ENCODE measurements at places on chromosomes 2 and 18.

- no peak for DNase-seq
Measured at GRCh38 chr2:179410552-179411356, 146.1 kb upstream of the SESTD1 start.

DNA sequence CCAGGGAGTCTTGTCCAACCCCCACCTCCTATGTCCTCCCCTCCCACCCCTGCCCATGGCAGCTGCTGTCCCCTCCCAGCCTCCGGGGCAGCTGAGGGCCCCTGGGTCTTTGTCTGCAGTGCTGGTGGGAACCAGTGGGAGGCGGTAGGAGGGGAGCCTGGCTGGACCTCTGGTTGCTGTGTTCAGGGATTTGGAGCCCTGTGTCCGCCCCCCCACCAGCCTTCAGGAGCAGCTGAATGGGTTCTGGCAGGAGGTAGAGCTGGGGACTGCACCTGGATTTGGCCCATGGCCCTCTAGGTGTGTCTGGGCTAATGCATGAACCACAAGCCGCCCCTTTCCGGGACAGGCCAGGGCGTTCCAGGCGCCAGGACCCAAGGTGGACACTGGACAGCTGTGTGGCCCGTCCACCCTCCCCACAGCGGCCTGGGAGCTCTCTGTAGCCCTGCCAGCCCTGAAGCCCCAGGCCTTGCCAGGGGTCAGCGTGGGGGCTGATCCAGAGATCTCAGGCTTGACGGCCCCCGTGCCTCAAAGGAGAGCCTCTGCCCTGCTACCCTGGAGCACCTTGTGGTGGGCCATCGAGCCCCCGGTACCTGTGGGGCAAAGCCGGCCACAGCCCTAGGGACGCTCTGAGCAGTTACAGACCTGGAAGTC lies 25.4 kb downstream of the GPC1 start:
- no peak for DNase-seq

DNA sequence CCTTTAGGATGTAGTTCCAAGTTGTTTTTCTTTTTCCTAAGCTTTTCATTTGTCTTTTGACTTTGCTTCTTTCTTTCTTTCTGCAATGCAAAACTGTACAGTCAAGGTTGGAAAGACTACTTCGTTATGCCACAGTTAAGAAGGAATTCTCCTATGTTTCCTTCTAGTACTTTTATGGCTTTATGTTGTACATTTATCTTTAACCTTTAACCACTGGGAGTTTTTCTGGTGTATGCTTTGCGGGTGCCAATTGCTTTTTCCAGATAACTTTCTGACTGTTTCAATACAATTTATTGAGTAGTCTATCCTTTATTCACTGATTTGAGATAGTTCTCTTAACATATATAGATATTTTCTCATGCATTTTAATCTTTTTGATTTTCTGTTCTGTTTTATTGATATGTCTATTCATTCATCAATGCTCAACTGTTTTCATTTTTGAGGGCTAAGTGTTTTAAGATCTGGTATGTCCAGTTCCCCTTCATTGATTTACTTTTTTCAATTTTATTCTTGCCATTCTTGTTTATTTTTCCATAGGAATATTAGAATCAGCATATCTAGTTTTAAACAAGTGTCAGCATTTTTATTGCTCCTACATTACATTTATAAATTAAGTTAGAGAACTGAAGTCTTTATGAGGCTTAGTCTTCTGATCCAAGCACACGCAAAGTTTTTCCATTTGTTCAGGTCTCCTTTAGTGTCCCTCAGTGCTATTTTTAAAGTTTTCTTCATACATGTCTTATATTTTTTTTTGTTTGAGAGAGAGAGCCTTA lies 49.9 kb upstream of the COX7A2L start:
- DNase-seq = no peak

- DNase-seq = no peak
Measured at GRCh38 chr18:79600141-79600540, 79.5 kb upstream of the CTDP1 start.

DNA sequence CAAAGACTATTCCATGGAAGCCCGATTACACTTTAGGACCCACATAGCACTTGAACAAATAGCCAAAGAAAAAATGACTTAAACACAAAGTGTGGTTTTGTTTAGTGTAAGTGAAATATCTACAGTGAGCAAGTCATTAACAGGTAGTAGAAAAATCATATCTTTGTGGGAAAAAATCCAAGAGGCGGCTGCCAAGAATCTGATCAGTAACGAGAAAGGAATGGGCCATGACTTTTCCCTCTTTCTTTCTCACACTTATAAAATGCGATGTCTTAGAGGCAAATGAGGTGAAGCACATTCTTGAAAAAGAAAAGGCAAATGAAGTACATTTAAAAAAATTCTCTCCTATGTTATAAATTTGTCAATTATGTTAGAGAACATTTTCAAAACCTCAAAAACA lies 12.9 kb upstream of the GEMIN6 start:
- peak; percentile 55 for DNase-seq

GRCh38 chr2:231512222-231512621 lies 18.0 kb downstream of the NMUR1 start:
- no peak for DNase-seq

GRCh38 chr2:101818531-101819451 lies 121.3 kb downstream of the MAP4K4 start:
- peak; percentile 65 for DNase-seq

DNA sequence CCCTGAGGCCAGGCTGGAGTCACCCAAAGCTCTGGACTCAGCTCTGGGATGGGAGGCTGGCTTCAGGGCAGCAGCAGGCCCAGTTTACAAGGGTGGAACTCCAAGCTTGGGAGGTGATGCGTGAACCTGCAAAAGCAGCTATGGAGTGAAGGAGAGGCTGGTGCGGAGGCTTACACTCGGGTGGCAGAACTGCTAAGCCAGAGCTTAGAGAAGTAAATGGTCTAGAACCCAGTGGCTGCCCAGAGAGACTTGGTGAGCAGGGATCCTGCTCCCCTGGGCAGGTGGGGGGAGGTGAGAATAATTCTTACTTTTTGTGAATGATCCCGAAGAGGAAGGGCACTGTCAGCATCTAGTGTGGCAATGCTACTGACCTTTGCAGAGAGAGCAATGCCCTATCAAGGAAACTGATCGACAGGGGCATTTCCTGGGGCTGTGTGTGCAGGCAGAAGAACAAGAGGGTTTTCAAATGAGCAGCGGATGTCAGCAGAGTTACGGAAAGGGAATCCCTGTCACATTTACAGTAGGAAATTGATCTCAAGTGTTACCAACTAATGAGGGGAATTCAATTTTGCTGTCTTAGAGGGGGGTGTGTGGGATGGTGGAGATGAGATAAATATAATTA lies 80.4 kb downstream of the TGFA start:
- DNase-seq = no peak

DNA sequence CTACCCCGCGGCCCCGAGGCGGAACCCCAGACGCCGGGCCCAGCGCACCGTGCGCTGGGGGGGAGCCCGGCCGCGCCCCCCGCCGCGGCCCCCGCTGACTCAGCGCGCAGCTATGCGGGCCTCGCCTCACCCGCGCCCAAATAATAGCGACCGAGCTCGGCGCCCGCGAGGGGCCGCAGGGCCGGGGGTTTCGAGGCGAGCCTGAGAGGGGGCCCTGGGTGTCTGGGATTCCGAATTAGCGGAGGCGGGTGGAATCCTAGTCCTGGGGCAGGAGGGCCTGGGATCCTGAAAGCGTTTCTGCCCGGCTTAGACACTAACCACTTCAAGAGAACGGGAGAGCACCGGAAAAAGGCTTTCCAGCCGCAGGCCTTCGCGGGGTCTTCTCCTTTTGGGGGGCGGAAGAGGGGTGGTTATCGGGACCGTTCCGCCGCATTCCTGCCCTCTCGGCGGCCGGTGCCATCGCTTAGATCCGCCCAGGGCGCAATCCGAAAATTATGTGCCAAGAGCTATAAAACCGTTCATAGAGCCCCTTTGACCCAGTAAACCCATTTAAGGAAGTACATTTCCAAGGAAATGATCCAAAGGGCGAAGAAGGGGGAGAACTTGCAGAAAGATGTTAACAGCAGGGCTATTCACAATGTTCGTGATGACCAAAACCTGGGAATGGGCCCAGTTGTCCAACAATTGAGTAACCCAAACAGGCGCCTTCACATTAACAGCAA lies 681 bp upstream of the ROCK2 start:
- DNase-seq = no peak

GRCh38 chr2:134413430-134413829 lies 159.6 kb downstream of the MGAT5 start:
- DNase-seq = no peak

DNA sequence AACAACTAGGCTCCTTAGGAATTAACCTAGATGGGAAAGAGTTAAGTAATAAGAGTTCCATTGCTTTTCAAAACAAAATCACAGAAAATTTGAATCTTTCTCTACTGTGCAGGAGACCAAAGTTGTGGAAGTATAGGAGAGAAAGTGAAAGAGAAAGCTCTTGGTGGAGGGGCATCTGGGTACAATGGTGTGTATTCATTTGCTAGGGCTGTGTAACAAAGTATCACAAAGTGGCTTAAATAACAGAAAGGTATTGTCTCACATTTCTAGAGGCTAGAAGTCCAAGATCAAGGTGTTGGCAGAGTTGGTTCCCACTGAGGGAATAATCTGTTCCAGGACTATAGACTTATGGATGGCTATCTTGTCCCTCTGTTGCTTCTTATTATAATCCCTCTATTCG lies 50.5 kb upstream of the GORASP2 start:
- no peak for DNase-seq

- no peak for DNase-seq
Measured at GRCh38 chr18:23135550-23136325, 453 bp downstream of the CABLES1 start.

DNA sequence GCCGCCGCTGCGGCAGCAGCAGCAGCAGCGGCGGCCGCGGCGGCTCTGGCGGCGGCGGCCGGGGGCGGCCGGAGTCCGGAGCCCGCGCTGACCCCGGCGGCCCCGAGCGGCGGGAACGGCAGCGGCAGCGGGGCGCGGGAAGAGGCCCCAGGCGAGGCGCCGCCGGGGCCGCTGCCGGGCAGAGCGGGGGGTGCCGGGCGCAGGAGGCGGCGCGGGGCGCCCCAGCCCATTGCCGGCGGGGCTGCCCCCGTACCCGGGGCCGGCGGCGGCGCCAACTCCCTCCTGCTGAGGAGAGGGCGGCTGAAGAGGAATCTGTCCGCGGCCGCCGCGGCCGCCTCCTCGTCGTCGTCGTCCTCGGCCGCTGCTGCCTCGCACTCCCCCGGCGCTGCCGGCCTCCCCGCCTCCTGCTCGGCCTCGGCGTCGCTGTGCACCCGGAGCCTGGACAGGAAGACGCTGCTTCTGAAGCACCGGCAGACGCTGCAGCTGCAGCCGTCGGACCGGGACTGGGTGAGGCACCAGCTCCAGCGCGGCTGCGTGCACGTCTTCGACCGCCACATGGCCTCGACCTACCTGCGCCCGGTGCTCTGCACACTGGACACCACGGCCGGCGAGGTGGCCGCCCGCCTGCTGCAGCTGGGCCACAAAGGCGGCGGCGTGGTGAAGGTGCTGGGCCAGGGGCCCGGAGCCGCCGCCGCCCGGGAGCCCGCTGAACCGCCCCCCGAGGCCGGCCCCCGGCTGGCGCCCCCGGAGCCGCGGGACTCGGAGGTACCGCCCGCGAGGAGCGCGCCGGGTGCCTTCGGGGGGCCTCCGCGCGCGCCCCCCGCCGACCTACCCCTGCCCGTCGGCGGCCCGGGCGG lies 646 bp downstream of the PHLPP1 start:
- no peak for DNase-seq

- DNase-seq = no peak
Measured at GRCh38 chr2:48812416-48812815, 56.9 kb upstream of the LHCGR start.

GRCh38 chr2:11416186-11416585 lies 49.8 kb downstream of the E2F6 start:
- no peak for DNase-seq

DNA sequence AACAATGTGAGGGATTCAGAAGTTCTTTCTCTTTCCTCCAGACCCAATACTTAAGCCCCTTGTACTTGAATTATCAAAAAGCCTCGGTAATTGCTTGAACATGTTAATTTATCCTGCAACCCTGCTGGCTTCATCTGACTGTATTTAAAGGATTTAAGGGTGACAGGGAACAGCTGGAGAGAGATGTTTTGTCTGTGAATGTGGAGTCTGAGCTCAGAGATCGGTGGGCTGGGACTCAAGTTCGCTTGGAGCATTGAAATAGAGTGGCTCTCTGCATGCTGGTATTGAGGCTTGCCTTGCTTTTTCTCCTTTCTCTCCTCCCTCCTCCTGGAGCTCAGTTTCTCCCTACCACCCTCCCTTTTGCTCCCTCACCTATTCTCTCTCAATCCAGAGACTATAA lies 73.6 kb downstream of the BOD1L2 start:
- DNase-seq = no peak

DNA sequence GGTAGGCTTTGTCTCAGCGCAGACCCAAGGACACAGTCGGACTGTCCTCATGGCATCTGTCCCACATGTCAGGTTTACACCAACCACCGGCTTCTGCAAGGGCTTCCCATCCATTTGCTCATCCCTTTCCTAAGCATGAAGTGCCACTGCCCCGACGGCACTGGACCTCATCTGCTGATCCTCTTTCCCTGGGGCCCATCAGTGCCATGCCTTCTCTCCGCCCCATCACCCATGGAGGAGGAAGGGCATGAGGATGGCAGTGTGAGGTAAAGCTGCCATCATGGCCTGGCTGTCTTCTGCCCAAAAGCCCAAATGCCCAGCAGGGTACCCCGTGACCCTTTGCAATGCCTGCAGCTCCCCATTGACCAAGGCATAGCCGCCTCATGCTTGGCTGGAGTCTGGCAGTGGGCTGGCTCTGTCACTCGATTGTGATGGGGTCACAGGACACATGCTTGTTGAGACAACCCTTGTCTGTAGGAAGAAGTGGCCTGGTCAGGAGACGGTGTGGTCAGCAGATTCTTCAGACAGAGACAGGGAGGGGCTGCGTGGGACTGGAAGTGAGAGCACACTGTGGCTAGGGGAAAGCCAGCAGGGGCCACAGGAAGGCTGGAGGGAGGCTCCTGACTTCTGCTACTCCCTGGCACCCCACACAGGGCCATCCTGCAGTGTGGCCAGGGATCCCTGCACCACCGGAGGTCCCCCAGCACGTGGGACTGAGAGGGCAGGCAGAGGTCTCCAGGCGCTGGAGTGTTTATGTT lies 493.7 kb upstream of the HS6ST1 start:
- no peak for DNase-seq

DNA sequence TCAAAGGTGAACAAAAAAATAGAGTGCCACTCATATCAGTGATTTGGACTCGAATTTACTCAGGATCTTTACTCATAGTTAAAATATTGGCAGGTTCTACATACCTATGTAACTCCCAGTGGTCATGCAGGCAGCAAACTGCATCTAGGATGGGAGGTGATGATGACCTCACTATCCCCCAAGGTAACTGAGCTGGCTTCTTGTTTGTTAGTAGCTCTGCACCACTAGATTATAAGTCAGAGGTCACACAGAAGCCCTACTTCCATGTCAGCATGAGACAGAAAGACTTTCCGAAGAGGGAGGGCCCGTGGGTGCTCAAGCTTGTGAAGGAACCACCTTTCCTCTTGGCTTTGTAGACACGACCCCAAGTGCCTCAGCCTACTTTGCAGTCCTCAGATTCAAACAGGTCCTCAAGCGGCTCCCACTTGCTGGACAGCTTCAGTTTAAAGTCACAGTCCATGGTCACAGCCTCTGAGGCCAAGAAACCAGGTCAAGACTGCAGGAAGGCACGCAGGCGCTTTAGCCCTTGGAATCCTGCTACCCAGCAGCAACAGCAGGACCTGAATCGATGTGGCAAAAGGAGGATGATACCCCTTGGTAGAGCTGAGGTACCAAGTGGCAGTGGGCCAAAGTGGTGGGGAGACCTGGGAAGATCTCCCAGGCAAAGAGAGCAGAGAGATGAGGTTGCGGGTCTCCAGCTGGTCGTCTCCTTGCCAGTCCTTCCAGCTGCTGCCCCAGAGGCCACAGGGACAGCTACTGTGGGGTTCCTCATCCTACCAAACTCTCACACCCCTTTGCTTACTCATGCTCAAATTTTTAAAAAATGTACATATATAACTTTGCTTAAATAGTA lies 4.3 kb downstream of the NTSR2 start:
- DNase-seq = no peak

GRCh38 chr2:62966991-62967390 lies 83.6 kb upstream of the OTX1 start:
- DNase-seq = no peak

Measured in AG04449 (cell line).